ENCODE measurements at places on chromosomes 3 and 15.

DNA sequence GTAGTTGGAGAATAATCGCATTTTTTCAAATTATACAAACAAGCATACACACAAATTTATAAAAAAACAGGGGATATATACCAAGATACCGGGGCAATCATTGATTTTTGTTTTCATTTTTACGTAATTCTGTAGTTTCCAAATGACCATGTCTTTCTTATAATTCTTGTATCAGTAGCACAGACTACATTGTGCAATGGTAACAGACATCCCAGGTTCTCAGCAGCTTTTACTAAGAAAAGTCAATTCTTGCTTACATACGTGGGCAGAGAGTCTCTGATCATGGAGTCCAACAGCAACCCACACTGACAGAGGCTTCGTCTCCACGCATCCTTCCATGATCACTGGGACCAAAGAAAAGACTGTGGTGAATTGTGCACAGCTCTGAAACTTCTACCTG is 441.3 kb downstream of the TBL1XR1 start:
- H3K36me3 ChIP-seq, result no peaks in the 10 kb centered on the region
- no peak overlapping the region for H3K4me3 ChIP-seq
- no peaks in the 10 kb centered on the region for H3K4me1 ChIP-seq
- no peak for DNase-seq

GRCh38 chr15:50252556-50252955 is 13.0 kb downstream of the HDC start:
- H3K27me3 ChIP-seq, result peaks cover 24% of the 10 kb centered on the region
- peaks cover 5% of the 10 kb centered on the region for H3K4me1 ChIP-seq
- H3K36me3 ChIP-seq, result no peaks in the 10 kb centered on the region

DNA sequence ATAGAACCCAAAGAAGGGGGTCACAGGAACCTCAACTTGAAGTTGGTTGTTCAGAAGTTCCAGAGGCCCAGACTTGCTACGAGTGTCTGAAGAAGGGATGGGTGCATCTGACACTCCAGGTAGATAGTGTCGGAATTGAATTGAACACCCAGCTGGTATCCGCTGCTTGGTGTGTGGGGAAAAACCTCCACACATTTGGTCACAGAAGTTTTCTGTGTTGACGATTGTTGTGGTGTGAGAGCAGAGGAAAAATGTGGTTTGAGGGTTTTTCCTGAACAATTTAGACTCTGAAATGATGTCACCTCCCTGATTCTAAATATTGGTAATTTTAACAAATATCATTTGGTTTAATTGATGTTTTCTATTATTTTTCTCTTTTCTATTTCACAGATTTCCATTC is 218.8 kb upstream of the CTNNB1 start:
- H3K4me3 ChIP-seq, result no peak overlapping the region
- no peak overlapping the region for H3K27ac ChIP-seq
- H3K4me1 ChIP-seq, result peaks cover 7% of the 10 kb centered on the region
- H3K36me3 ChIP-seq, result no peaks in the 10 kb centered on the region
- no peak for DNase-seq

- H3K4me1 ChIP-seq, result peaks cover 7% of the 10 kb centered on the region
- H3K36me3 ChIP-seq, result no peaks in the 10 kb centered on the region
- H3K27ac ChIP-seq, result no peak overlapping the region
- DNase-seq, result no peak
- no peaks in the 10 kb centered on the region for H3K27me3 ChIP-seq
Observed at GRCh38 chr3:49998326-49998725, 58.4 kb downstream of the RBM6 start.

DNA sequence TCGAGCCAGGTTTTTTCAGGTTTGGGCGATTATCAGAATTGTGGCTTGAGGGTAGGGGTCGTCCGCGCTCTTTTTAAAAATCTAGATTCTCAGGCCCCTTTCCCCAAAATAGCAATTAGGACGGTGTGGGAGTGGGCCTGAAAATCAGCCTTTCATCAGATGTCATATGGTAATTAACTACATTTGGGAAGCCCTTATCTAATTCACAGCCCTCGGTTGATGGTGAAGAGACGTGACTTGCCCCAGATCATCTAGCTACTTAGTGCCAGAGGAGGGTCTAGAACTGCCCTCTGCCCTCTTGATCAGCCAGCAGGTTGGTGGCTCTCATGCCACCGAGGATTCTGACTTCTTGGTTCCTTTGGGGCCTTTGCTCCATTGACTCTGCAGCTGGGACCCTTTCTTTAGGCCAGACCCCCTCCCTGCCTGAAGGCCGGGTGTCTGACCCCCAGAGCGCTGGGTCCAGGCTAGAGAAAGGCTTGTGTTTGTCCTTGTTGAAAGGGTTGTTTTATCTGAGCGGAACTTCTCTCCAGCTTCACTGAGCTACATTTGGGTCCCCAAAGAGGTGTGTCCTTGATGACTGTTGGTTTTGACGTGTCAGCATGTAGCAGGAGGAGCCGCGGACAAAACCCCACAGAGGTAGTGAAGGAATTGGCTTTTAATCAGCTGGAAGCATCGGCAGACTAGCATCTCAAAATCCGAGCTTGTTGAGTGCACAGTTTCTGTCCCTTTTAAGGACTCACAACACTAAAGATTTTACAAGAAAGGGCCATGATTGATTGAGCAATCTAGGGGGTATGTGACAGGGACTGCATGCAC is 857 bp downstream of the AEN start:
- peaks cover 5% of the 10 kb centered on the region for H3K36me3 ChIP-seq
- DNase-seq, result no peak
- H3K27me3 ChIP-seq, result peaks cover 7% of the 10 kb centered on the region
- peak overlapping the region; percentile 97 for H3K27ac ChIP-seq
- peak overlapping the region; percentile 96 for H3K4me3 ChIP-seq

- H3K27me3 ChIP-seq, result no peaks in the 10 kb centered on the region
- no peak for DNase-seq
- peak overlapping the region; percentile 27 for H3K27ac ChIP-seq
- peaks cover 22% of the 10 kb centered on the region for H3K4me1 ChIP-seq
- H3K4me3 ChIP-seq, result no peak overlapping the region
- H3K36me3 ChIP-seq, result peaks cover 12% of the 10 kb centered on the region
Observed at GRCh38 chr3:13828501-13829265, 51.2 kb downstream of the WNT7A start.

- no peak for DNase-seq
- no peaks in the 10 kb centered on the region for H3K36me3 ChIP-seq
- no peaks in the 10 kb centered on the region for H3K4me1 ChIP-seq
- H3K27ac ChIP-seq, result no peak overlapping the region
- H3K27me3 ChIP-seq, result no peaks in the 10 kb centered on the region
Observed at GRCh38 chr15:25565470-25566264, 126.8 kb upstream of the UBE3A start.

GRCh38 chr15:60323322-60323721 is 74.5 kb downstream of the ANXA2 start:
- H3K4me3 ChIP-seq, result no peak overlapping the region
- H3K4me1 ChIP-seq, result peaks cover 6% of the 10 kb centered on the region
- peaks cover 51% of the 10 kb centered on the region for H3K27me3 ChIP-seq
- H3K27ac ChIP-seq, result no peak overlapping the region

DNA sequence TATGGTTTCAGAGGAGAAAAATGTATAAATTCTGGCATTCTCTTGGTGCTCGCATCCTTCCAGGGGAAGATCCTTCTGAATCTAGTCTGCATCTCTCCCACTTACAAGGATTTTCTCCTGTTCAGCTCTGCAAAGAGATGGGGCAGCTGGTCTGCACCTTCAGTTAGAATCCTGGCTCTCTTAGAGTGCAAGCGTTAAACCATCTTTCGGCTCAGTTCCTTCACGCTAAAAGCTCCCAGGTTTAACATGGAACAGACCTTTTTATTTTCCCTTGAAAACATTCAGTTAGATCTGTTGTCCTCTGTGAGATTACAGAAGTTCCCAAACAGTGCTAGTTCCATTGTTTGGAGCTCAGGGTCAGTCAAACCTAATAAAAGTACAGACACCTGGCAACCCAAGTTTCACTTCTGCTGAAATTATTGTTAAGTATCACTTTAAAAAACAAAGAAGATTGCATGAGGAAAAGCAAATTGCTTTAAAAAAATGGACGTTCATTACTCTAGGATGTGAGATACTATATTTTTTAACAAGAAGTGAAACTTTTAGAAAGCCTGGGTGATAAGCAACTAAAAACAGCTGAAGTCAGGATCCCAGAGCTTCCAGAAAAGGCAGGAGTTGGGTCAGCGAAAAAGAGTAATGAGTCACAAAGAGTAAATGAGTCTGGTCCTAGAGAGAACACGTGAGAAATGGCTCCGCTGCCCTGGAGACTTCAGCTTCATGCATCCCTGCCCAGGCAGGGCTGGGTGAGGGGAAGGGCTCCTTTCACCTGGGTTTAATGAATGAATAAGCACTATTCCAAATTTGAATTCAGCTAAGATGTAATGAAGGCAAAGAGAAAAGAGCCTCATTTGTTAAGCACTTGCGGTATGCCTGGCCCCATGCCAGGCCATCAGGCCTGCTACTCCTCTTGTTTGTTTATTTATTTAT is 63.3 kb downstream of the ABTB1 start:
- peaks cover 5% of the 10 kb centered on the region for H3K4me1 ChIP-seq
- H3K27ac ChIP-seq, result peak overlapping the region; percentile 21
- H3K27me3 ChIP-seq, result peaks cover 36% of the 10 kb centered on the region
- DNase-seq, result no peak
- H3K4me3 ChIP-seq, result no peak overlapping the region

GRCh38 chr3:70273492-70273891 is 38.9 kb downstream of the MDFIC2 start:
- H3K27ac ChIP-seq, result no peak overlapping the region
- H3K36me3 ChIP-seq, result no peaks in the 10 kb centered on the region
- DNase-seq, result no peak
- no peak overlapping the region for H3K4me3 ChIP-seq
- H3K27me3 ChIP-seq, result no peaks in the 10 kb centered on the region

DNA sequence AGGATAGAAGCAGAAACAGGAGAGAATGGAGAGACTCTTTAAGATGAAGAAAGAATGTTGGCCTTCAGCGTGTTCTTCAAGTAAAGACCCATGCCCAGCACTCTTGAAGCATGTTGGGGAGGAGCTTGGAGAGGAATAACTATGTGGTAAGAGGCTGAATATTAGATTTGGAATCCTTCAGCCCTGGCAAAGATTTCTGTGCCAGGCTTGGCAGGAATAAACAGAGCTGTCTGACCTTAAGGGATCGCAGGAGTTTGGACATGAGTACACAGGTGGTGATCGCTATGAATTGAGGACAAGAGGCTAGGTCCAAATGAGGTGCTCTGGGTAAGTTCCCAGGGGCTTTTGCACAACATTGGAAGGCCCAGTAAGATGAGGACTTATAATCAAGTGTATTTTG is 132.6 kb upstream of the TBL1XR1 start:
- H3K27ac ChIP-seq, result peak overlapping the region; percentile 29
- H3K4me1 ChIP-seq, result no peaks in the 10 kb centered on the region
- no peaks in the 10 kb centered on the region for H3K36me3 ChIP-seq
- no peaks in the 10 kb centered on the region for H3K27me3 ChIP-seq
- H3K4me3 ChIP-seq, result no peak overlapping the region

GRCh38 chr3:170054204-170054603 is 16.4 kb downstream of the GPR160 start:
- H3K27ac ChIP-seq, result no peak overlapping the region
- DNase-seq, result no peak
- H3K4me3 ChIP-seq, result no peak overlapping the region
- peaks cover 20% of the 10 kb centered on the region for H3K4me1 ChIP-seq

- DNase-seq, result no peak
- peaks cover 9% of the 10 kb centered on the region for H3K27me3 ChIP-seq
- H3K4me3 ChIP-seq, result no peak overlapping the region
- no peaks in the 10 kb centered on the region for H3K4me1 ChIP-seq
- no peaks in the 10 kb centered on the region for H3K36me3 ChIP-seq
- H3K27ac ChIP-seq, result no peak overlapping the region
Observed at GRCh38 chr15:48584090-48584811, 61.3 kb downstream of the FBN1 start.

DNA sequence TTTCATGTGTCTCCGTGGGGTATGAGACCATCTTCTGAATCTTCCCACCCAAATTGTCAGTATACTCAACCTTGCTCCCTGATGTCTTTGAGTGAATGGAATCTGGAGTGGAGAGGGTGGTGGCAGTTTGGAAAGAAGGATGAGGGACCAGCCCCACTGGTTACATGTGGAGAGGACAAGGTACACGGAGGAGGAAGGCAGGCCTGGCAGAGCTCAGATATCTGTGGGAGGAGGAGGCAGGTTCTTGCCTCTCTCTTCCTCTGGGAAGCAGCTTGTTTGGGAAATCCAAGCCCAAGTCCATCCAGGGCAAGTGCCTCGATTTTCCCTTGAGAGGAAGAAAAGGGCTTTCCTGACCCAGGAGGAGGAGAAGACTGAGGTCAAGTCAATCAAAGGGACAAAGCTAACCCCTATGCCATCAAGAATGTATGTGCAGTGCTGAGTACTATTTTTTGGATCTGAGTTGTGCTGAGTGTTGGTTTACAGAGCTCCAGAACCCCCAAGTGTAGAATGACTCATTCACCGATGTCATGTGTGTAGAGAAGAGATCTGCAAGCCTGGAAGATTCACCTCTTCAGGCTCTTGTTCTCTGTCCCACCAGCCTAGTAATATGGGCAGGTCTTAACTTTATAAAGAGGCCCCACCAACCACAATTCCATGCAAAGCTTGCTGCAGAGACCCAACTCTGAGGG is 19.8 kb upstream of the LOXL1 start:
- no peak overlapping the region for H3K4me3 ChIP-seq
- peaks cover 9% of the 10 kb centered on the region for H3K4me1 ChIP-seq
- H3K27me3 ChIP-seq, result no peaks in the 10 kb centered on the region
- no peak for DNase-seq

DNA sequence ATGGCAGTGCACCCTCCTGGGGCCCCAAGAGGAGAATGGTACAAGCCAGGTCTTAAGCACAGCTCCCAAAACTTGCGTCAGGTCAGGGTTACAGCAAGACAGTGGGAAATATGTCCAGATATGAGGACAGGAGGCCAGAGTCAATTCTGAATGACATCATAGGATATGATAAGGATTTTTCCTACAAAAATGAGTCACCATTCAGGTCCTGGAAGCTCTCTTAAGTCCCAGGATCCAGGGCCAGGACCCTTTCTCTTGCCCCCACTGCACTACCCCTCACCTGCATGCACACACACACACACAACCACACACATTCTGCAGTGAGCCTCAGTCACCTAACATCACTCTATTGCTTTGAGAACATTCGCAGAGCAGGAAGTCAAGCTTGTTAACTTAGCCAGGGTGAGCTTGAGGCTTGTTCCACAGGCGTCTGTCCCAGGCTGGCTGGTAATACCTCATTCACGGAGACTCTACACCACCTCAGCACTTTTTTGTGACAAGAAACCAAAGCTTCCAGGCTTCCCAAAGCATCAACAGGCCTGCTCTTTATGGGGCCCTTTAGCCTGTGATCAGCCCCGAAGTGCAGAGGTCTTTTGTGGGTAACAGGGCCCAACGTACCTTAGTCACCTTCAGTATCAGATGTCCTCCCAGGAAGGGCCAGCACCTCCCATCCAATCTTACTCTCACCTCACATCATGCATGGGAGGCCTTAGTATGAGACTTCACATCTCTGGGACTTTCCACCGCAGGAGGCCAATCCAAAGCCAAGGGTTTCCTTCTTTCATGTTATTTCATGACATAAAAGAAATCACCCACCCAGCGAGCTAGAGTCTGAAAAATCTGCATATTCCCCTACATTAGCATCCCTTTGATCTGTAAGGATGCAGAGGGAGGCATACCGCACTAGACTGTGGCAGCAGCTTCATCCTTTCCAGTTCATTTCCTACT is 74.0 kb upstream of the LIPC start:
- DNase-seq, result no peak
- no peak overlapping the region for H3K4me3 ChIP-seq
- peak overlapping the region; percentile 92 for H3K27ac ChIP-seq
- no peaks in the 10 kb centered on the region for H3K36me3 ChIP-seq
- H3K27me3 ChIP-seq, result peaks cover 10% of the 10 kb centered on the region
